NB4 (cell line): ENCODE measurements at places on chromosomes 12 and 14.

DNA sequence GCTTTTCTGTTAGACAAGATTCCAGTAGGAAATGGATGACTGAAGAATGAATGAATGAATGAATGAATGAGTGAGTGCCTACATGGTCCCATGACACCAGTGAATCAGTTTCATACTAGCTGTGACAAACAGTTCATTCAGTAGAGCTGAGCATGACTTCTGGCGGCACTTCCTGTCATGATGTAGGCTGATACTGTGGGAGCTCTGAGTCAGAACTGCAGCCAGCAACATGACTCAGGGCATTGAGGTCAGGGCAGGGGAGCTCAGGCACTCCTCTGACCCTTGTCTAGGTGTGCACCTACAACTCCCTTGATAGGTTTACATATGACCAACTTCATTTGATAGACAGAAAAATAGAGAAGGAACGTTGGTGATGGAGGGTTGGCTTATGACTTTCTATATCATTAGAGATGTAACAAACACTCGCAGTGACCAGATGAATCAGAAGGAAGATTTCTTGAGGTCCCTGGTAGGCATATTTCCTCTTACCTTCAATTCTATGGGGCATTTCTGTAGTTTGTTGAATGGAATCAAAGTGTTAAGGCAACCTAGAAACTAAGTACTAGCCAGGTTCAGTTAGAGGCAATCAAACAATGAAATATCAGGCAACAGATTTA is 139.3 kb upstream of the ARHGAP5 start:
- DNase-seq, result peak; percentile 58

- no peak for DNase-seq
Observed at GRCh38 chr12:112102127-112102526, 6.5 kb downstream of the NAA25 start.

DNA sequence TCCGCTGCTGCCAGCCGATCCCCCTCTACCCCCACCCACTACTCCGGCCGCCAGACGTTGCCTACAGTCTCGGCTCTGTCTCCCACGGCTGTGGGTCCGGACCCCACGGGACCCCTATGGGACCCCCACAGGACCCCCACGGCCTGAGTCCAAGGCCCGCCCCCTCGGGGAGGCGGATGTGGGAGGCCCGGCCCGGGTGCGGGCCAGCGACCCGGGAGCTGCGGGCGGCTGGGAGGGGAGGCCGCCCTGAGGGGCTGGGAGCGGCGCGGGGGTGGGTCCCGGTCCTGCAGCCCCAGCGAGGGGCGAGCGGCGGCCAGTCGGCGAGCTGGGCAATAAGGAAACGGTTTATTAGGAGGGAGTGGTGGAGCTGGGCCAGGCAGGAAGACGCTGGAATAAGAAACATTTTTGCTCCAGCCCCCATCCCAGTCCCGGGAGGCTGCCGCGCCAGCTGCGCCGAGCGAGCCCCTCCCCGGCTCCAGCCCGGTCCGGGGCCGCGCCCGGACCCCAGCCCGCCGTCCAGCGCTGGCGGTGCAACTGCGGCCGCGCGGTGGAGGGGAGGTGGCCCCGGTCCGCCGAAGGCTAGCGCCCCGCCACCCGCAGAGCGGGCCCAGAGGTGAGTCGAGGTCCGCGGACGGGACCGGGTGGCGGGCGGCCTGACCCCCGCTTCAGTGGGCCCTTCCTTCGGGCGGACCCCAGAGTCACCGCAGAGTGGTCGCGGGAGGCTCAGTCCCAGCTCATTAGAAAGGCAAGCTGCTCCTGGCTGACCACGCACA is at the start of gene ACVRL1:
Gene ACVRL1 (plus strand): TSS at position 422 of the 773 bp plus-strand sequence. CDS start 4,971 bp downstream, outside the sequence.
- DNase-seq, result no peak

DNA sequence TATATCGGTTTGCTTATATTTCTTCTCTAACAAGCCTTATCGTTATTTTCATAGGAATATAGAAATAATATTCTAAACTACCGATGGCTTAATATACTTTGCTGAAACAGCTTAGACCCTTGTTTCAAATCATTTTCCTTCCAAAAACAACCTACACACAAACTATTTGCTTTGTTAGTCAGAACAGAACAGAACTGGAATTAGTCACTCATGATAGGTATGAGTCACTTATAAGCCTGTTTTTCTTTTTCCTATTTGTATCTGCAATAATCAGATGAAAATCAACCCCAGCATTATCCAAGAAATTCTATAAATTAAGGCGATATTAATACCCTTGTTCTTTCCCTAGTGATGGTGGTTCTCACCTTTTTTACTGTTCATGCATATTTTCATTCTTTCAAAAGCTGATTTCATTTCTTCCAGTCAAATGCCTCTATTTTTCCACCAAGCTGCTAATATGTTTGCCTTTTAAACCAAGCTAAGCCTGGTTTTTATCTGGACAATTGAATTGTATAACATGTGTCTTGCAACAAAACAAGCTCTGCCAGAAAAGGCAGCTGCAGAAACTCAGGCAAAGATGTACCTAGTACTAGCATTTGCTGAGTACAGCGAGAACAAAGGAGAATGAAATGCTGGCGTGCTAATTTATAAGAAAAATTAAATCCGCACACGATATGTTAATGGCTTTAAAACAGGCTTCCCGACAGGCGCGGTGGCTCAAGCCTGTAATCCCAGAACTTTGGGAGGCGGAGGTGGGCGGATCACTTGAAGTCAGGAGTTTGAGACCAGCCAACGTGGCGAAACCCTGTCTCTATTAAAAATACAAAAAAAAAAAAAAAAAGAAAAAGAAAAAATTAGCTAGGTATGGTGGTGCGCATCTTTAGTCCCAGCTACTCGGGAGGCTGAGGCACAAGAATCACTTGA is 1418.2 kb downstream of the AACS start:
- DNase-seq, result no peak

DNA sequence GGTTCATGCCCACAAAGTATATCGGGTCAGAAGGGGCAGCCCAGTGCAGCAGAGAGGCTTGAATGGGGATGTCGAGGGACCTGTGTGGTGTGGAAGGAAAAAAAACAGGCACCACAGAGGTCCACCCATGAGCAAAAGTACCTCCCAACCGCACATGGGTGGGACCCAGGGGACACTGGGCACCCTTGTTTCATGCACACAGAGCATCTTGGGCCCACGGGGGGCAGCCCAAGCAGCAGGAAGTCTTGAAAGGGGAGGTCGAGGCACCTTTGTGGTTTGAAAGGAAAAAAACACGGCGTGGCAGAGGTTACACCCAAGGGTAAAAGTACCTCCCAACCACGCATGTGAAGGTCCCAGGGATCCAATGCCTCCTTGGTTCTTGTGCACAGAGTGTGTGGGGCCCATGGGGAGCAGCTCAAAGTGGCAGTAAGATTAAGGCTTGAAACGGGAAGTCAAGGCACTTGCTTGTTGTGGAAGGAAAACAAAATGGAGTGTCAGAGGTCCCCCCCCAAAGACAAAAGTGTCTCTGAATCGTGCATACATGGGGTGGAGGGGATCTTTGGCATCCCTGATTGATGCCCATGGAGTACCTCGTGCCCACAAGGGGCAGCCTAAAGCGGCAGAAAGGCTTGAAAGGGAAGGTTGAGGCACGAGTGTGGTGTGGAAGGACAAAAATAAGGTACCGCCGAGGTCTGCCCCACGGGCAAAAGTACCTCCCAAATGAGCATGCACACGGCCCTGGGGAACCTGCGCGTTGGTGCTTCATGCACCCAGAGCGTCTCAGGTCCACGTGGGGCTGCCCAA is 575.5 kb downstream of the ALG10 start:
- no peak for DNase-seq

- no peak for DNase-seq
Observed at GRCh38 chr14:91327661-91328312, 83.3 kb upstream of the GPR68 start.

- no peak for DNase-seq
Observed at GRCh38 chr12:45687081-45688015, 42.2 kb upstream of the ARID2 start.

DNA sequence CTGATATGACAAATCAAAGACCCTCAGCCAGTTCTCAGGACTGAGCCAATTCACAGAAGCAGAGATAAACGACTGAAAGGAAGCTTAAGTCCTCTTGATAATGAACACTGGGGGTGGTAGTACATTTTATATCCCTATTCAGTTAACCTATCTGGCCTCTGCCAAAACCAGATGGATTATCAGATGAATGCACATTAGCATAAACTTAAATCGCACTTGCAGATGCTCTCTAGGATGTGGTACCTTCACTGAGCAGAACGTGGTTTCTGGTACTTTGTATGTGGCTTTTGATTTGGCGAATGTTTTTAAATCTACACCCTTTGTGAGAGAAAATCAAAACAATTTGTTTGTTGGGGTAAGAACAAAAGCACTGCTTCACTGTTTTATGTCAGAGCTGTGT is 21.1 kb upstream of the TAS2R14 start:
- no peak for DNase-seq

GRCh38 chr12:20453756-20454310 is 85.5 kb downstream of the PDE3A start:
- DNase-seq, result no peak

- no peak for DNase-seq
Observed at GRCh38 chr14:63204407-63205043, at the start of gene RHOJ. Gene RHOJ, plus strand, starts transcription at chr14:63204443. Its CDS starts 427 bp downstream, at chr14:63204870.

- DNase-seq, result no peak
Observed at GRCh38 chr14:79791055-79791732, 420.1 kb downstream of the DIO2 start.
